Activated CD4-positive, alpha-beta T cell treated with anti-CD3 and anti-CD28 coated beads, Interleukin-2, amount 50 U/mL, for 48 hours (primary cell): ENCODE measurements at places on chromosomes 16 and 17.

GRCh38 chr17:47203984-47204721, 5.0 kb upstream of the MYL4 start:
- DNase-seq, result peak; percentile 70

GRCh38 chr17:19440421-19440820, 29.4 kb downstream of the RNF112 start:
- peak; percentile 16 for DNase-seq

DNA sequence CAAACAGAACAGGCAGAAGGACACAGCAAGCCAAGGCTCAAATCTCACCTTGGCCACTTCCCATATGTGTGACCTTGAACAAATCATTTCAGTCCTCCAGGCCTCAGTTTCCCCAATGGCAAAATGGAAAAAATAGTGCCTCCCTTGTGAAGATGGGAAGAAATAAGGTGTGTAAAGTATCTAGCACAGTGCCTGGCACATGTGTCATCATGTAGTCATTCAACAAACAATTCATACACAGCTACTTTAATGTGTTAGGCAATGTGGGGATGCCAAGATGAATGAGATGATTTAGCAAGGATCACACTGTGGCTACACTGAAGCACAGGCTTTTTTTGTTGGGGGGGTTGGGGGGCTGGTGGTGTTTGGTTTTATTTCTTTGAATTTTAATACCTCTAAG, 13.3 kb downstream of the SRCIN1 start:
- no peak for DNase-seq

- no peak for DNase-seq
These were observed 23.6 kb downstream of the METTL22 start for GRCh38 chr16:8645141-8645521.

DNA sequence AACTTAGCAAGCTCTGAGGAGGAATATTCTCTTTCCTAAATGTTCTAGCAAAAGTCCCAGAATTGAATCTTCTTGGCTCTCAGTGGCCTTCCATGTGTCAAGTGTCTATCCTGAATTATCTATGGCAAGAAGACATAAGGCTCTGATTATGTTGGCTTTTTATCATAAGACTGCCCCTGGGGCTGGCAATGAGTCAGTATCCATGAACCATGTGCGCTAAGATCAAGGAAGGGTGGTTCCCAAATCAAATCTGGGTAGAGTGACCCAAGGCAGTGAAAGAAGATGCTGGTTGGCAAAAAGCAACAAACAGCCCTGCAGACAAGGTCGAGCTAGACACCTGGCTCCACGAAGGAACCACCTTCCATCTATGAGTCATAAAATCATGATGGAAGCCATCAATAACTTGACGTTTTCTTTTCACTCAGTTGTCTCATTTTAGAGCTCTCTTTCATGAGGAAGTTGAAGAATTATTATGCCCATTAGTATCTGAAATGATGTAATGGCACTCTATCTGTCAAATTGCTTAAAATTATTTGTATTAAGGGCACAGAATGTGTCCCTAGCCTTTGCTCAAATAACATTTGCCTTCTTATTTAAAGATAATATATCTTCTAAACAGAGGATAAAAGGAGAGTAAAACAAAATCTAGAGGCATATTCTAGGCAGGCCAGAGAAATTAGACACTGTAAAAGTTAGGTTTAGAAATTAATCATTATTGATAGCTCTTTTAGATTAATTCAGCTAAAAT, 657.7 kb upstream of the GOT2 start:
- DNase-seq, result no peak

DNA sequence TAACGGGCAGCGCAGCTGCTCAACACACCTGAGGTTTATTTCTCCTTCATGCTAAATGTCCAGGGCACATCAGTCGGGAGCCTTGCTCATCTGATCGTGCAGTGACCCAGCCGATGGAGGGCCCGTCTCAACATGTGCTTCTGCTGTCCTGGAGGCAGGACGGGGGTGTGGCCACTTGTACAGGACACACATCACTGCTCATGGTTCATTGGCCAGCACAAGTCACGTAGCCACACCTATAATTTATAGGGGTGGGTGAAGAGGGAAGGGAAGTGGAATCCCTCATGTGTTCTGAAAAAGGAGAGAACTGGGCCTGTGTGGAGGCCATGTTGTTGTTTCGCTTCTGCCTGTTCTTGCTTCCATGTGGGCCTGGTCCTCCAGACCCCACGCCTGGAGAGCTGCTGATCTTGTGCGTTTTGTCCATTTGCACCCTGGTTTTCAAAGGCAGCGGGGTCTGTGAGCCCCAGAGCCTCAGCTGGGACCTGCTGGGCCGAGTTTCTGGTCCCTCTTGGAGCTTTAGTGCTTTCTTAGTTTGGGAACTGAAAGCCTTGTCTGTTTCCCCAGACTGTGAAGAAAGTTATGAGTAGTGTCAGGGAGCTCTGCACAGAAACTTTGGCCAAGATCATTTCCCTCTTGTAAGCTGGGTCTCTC, 60.5 kb downstream of the CMIP start:
- DNase-seq, result no peak

DNA sequence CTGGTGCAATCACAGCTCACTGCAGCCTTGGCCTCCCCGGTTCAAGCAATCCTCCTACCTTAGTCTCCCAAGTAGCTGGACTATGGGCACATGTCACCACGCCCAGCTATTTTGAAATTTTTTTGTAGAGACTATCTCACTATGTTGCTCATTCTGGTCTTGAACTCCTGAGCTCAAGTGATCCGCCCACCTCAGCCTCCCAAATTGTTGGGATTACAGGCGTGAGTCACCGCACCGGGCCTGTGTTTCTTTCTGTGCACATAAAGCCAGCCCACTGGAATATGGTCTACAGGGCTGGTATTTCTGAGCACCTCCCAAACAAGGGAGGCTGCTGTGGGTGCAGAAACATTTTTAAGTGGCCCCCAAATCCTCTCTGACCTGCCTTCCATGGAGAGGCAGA, 8.4 kb downstream of the TMEM95 start:
- DNase-seq, result no peak

- no peak for DNase-seq
These were observed 251.9 kb downstream of the PARN start for GRCh38 chr16:14378131-14378551.
